Motor neuron (in vitro differentiated cells): ENCODE measurements at places on chromosomes 12 and 14.

- ATAC-seq, result no peak
These were observed 67.0 kb downstream of the PTHLH start for GRCh38 chr12:27905285-27906126.

GRCh38 chr12:43988838-43989560 lies 153.1 kb downstream of the TMEM117 start:
- no peak for ATAC-seq

DNA sequence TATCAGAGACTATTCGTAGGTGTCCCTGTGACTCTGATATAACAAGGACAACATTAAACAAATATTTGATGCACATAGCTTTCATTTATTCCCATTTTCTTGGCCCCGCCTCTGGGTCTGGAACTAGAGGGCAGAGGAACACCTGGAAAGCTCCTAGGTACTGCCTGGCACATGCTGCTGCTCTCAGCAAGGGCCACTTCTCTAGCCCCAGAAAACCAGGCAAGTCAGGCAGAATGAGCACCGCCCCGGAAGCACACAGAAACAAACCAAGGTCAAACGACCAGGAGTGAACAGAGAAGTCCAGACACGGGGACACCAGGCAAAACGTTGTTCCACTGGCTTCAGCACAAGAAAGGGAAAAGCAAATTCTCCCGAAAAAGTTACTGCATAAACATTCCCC lies 76.1 kb downstream of the TTC7B start:
- ATAC-seq, result no peak

- no peak for ATAC-seq
These were observed 10.0 kb downstream of the HIP1R start for GRCh38 chr12:122845041-122845864.

DNA sequence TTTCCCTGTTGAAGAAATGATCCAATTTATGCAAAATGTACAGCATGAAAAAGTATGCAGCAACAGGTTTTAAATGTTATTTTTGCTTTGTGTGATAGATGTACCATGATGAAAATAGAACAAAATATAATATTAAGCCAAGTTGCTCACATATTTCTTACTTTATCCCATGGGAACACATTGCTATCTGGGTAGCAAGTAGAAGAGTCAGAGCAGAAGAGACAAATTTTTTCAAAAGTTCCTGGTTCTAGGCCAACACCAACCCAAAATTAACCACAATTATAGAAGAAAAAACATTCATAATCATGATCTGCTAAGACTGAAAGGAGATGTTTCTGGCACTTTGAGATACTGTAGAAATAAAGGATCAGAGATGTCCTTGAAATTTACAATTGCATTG lies 79.9 kb upstream of the SYT10 start:
- no peak for ATAC-seq

DNA sequence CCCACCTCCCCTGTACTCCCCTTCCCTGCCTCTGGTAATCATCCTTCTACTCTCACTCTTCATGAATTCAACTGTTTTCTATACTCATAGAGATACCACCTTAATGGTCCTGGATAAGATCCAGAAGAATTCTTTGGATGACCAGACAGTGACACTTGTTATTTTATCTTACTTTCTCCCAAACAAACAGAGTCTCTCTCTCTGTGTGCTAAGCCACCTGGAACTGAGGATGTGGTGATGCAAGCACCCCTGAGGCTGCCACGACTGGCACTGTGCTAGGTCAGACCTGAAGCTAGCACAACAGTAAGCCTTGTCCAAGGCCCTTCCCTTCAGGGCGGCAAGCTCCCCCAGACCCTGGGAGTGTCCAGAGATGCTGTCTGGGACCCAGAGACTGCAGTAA lies 250.2 kb downstream of the C12orf50 start:
- no peak for ATAC-seq

DNA sequence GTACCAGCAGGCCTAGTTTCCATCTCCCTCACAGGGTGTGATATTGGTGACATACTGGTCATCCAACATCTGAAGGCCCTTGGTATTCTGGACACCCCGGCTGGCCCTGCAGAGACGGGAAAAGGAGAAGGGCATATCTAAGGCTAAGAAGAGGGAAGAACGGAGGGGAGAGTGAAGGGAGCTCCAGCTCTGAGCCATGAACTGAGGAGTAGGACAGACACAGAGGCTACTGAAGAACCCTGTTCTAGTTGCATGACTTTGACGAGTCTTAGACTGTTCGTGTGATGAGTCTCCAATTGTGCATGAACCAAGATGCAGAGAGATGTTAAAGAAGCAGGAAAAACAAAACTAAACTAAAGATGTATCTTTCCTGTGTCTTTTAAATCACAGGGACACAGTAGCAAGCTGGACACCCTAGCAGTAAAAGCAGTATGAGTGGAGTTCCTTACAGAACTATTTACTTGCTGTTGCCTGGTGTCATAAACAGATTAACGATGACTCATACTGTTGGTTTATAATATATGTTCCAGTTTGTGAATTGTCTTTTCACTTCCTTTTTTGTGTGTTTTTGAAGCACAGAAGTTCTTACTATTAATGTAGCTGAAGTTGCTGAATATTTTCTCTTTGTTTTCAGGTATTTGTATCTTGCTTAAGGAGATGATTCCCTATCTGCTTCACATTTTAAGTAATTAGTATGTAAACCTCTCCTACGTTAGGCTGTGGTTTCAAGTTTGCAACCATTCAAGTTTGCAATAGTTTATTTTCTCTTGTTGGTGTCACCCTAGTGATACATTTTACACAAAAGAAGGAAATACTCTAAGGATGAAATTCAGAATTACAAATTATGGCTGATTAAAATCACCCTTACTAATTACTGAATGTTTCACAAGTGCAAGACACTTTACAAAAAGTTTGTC lies 15.7 kb downstream of the FAR2 start:
- no peak for ATAC-seq

- no peak for ATAC-seq
These were observed 85.4 kb upstream of the DYNC1H1 start for GRCh38 chr14:101878822-101879528.

- ATAC-seq, result no peak
These were observed 8.3 kb downstream of the PYGL start for GRCh38 chr14:50936016-50936340.

- no peak for ATAC-seq
These were observed 18.7 kb downstream of the HVCN1 start for GRCh38 chr12:110670161-110670701.

GRCh38 chr12:112782943-112783342 lies 8.6 kb upstream of the RPH3A start:
- no peak for ATAC-seq
